ENCODE measurements at places on chromosomes 11 and 22.

DNA sequence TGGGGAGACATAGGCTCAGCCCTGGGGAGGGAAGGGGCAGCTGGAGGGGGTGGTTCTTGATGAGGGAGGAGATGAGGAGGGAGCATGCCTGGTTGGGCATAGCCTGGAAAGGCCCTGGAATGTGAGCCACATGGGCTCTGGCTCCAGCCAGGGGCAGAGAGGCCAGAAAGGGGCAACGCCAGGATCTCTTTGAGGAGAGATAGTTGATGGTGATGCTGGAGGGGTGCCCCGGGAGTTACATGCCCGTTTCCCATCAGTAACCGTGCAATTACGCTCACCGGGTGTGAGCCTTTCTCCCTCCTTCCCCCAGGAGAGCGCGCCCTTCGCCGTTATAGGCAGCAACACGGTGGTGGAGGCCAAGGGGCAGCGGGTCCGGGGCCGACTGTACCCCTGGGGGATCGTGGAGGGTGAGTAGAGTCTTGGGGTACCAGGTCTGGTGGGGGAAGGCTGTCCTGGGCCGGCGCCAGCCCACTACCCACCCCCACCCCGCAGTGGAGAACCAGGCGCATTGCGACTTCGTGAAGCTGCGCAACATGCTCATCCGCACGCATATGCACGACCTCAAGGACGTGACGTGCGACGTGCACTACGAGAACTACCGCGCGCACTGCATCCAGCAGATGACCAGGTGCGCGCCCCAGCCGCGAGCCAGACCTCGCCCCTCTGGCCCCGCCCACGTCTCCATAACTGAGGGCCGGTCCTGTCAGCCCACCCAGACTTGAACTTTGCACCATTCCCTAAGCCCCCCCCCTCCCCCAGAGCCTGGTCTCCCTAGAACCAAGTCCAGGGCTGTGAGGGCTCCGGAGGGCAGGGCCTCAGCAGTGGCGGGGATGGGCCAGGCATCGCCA is 1.8 kb upstream of the GP1BB start:
- DNase-seq, result no peak

DNA sequence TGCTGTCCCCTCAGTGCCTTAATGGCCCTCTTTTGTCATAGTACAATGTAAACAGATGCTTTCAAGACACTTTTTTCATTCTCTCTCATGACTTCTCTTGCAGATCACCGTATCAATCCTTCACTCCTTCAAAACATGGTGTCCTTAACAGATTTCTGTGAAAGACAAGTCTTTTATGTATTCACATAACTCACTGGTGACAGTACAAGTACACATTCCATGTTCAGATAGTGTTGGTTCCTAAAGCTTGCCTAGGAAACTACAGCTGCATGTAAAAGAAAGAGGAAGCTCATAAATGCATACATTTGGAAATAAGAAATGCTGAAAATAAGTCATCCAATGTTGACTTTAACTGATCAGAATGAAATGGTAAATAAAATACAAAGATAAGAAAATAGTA is 5.0 kb upstream of the OR52E6 start:
- no peak for DNase-seq

GRCh38 chr11:20037396-20038153 is 122.7 kb downstream of the DBX1 start:
- DNase-seq, result peak; percentile 61

GRCh38 chr22:49271831-49272230 is 555.8 kb downstream of the BRD1 start:
- DNase-seq, result no peak

- no peak for DNase-seq
These were observed 136.7 kb upstream of the NECTIN1 start for GRCh38 chr11:119865661-119866156.

GRCh38 chr11:38221295-38221694 is 1623.3 kb upstream of the RAG2 start:
- DNase-seq, result no peak

DNA sequence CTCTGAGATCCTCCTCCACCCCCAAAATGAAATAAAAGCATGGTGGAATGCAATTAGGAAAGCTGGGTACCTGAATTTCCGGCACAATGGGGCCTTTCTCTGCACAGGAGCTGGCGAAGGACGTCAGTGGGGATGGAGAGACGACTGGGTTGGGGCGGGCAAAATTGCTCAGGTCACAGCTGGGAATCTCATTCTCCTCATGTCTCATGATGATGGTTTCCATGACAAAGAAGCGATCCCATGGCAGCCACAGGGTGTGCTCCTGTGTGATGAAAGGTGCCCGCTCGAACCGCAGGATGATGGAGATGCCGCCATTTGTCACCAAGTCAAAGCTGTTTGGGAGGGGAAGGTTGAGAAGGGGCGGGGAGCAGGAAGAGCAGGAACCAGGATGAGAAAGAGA is 157.6 kb upstream of the NARS2 start:
- DNase-seq, result no peak

DNA sequence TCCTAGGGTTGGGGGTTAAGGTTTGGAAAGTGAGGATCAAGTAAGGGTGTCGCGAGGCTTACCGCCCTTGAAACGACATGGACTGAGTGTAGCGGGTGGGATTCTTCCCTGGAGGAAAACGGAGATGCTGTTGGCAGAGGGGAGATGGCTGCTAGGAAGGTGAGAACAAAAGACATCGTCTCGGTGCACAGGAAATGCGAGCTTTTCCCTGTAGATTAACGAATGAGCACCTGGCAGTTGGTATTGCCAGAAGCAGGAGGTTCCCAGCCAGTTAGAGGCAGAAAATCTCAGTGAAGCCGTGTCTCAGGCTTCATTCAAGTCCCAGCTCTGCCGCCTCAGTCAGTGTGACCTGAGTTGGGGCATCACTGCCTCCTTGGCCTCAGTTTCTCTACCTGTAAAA is 1.4 kb upstream of the LHFPL7 start:
- peak; percentile 40 for DNase-seq

DNA sequence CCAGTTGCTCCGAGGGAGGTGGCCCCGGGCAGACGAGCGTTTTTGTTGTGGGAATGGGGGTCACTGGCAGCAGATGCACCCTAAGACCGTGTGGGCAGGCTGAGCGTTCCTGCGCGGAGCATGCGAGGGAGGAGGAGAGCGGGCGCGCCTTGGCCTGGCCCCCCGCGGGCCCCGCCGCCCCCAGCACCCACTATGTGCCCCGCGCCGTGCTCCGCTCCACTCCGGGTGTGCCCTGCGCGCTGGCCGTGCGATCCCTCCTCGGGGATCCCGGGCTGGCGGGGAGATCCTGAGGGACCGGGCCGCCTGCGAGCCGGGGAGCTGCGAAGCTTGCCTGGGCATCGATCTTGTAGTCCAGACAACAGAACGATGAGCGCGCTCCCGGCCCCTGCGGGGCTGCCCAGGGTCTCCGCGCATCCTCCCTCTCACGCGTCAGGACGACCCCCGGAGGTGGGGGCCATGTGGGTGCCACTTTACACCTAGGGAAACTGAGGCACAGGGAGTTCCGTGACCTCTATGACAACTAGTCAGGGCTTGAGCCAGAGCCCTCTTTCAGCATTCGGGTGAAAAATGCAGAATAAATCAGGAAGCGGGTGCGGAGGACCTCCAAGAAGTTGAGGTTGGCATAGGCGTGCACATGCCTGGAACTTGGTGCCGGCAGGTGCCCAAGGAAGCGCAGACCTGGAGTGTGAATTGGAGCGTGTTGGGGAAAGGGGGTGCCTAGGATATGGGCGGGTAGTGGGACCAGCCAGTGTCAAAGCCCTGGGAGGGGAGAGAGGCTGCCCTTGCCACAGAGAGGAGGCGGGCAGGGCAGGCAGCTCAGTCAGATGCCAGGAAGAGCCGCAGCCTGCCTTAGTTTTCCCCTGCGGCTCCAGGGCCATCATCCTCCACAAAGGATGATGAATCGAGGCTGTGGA is 1.3 kb upstream of the KMT5B start:
- no peak for DNase-seq

DNA sequence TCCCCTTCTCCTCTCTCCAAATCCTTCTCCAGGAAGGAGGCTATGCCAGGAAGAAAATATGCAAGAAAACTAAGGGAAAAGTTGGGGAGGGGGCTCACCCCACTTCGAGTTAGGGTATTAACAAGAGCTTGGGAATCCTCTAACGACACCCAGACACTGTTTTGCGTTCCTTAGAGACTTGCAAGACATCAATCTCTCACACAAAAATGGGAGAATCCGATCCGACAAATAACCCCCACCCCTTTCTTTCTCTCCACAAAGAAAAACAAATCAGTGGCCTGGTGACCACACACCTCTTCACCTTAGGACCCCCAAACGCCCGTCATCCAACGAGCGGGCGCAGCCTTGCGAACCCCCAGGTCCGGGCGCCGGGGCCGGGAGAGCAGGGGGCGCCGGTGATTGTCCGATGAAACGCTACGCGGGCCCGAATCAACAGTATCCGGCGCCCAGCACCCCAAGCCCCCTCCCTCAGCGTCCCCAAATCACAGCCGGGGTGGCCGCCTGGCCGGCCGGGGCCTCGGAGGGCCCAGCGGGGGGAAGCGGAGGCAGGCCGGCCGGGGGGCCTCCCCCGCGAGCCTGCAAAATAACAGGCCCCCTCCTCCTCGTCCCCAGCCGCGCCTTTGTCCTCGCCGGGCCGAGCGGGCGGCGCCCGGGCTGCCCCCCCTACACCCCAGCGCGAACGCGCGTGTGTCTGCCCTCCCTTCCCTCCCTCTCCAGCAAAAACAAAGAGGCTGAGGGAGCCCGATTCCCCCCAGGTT is 690 bp downstream of the CSNK1E start:
- DNase-seq, result no peak

- peak; percentile 37 for DNase-seq
These were observed 25.2 kb downstream of the FAM76B start for GRCh38 chr11:95764267-95764898.

DNA sequence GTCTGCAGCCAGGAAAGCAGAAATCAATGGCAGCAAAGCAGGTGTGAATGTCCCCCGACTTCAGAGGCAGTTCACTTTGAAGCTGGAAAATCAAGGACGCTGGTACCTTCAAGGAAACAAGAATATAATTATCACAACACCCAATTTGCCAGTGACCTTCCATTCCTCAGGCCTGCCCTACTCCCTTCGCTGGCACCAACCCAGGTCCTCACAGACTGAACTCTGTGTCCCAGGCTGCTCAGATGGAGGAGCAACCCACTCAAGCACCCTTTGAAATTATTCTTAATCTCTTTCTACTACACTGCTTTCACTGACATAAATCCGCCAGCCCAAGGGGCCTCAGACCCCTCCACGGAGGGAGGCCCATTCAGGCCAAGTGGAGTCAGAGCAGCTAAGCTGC is 64.7 kb upstream of the WT1 start:
- DNase-seq, result no peak

- no peak for DNase-seq
These were observed 6.8 kb downstream of the RNF169 start for GRCh38 chr11:74755395-74755995.

DNA sequence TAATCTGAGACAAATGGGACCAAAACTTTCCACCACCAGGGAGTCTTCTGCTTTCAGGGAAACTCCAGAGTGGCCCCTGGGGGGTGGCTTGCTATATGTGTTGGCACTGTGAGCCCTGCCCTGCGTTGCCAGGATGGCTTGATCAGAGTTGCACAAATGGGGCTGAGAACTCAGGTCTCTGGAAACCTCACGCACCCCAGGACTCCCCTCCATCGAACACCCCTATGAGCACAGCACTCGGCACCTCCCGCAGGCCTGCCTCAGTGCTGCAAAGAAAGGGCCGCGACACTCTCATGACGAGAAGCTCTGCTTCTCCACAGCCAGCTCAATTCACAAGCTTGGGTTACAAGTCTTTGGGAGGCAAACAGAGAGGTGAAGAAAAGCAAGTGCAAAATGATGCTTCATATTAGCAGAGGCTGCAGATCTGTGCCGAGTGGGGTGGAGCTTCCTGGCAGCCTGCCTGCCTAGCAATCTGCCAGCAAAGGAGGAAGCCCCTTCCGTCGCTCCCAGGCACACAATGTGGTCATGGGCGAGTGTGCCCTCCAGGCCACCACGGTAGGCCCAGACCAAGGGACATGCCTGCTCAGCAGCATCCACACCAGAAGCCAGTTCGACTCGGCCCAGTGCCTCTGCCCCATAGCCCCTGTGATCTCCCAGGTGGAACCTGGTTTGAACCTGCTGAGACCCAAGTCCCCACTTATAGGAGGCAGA is 55.7 kb downstream of the MYH9 start:
- no peak for DNase-seq

- DNase-seq, result no peak
These were observed 87.8 kb upstream of the PHOX2A start for GRCh38 chr11:72331761-72332160.

GRCh38 chr11:34145847-34146381 is 40.5 kb downstream of the NAT10 start:
- no peak for DNase-seq

DNA sequence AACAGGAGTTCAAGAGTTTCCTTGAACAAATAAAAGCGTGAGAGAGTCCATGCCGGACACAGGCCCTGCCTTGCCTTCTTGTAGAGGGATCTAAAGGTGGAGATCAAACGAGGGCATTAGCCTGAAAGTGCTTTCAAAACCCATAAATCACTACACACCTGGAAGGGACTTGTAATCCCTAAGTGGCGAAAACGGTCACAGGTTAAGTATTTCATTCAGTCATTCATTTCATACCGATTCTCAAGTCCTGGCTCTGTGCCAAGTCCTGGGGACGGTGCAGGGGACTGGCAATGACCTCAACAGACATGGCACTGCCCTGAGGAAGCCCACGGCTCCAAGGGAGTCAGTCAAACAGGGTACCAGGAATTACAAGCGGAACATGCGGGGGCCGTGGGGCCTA is 26.6 kb downstream of the ELFN2 start:
- no peak for DNase-seq

DNA sequence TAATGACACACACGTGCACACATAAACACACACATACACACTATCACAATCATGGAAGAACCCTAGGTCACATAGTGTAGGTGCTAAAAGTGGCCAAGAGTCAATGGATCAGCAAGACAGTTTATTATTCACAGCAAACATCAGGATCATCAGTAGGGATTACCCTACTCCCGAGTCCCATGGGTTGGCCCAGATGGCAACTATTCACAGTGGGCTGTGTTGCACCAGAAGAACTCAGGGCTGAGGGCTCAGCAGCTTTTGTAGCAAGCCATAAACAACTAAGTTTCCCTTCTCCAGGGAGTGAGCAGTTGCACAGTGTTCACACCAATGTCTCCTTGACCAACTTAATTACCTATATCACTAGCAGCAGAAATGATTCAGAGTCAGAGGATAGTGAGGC is 20.8 kb downstream of the PRDM11 start:
- DNase-seq, result no peak

GRCh38 chr11:118281284-118281683 is 17.2 kb upstream of the MPZL2 start:
- DNase-seq, result no peak

- no peak for DNase-seq
These were observed 717 bp upstream of the ZNF202 start for GRCh38 chr11:123742031-123742723.

- no peak for DNase-seq
These were observed 22.3 kb downstream of the PIK3IP1 start for GRCh38 chr22:31269892-31270579.

GRCh38 chr11:73531386-73531785 is 66.5 kb downstream of the FAM168A start:
- DNase-seq, result no peak
